DMS53 (cell line): ENCODE measurements at places on chromosomes 13 and 19.

- no peak for DNase-seq
Observed at GRCh38 chr19:14066134-14066533, 4.3 kb upstream of the PALM3 start.

DNA sequence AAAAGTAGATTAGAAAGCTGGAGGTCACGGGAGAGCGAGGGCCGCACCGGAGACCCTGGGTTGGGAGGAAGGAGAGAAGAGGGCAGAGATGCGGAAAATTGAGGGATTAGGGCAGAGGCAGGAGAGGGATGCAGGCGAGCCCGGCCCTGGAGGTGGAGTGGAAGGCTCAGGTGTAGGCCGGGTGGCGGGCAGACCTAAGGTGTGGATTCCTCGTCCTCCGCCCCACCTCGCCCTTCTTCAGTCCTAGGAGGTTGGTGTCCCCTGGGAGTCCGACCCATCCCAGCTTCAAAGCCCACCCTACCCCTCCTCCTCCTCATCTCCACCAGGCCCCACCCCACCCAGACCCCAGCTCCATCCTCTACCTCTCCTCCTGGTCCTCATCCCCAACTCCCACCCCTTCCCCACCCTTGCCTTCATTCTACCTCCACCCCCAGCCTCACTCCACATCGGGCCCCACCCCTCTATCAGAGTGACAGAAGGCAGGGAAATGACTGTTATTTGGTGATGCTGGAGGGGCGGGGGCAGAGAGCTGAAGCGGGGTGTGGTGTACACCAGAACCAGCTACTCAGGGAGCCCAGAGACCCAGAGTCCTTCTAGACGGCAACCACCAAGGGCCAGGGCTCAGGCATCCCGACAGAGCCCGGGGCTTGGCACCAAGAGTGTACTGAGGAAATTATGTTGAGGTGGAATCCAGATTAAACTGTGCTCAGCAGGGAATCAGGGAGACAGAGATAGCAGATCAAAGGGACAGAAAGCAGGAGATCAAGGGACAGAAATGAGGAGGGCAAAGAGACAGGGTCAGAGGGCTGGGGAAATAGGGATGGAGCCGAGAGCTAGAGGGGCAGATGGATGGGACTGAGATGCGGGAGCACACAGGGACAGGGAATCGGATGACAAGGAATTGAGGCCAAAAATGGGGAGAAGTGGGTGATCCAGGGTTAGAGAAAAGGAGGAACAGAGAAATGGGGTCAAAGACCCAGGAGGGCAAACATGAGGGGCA lies 6.4 kb downstream of the ERFL start:
- DNase-seq: no peak

DNA sequence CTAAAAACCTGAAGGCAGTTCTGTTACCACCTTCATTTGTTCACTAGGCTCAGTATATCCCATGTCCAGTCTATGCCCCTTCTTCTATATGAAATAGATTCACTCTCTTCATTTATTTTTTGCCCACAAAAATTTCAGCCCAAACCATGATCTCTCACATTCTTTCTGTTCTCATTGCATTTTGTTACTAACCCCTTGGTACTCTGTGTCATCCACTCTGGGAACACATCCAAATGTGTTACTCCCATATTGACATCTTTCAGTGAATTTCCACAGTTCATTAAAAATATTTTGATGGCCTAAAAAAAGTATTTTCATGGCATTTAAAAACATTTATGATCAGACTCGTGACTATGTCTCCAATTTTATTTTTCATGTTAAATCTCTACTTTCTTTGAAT lies 378.9 kb downstream of the SLITRK1 start:
- no peak for DNase-seq

GRCh38 chr19:7395360-7396066 lies 46.8 kb downstream of the ARHGEF18 start:
- DNase-seq: peak; percentile 55
